CD4-positive, alpha-beta T cell treated with Interleukin-6 for 4 hours (primary cell): ENCODE measurements at places on chromosomes 7 and 10.

- no peak for DNase-seq
Measured at GRCh38 chr10:96255549-96256333, 15.6 kb downstream of the BLNK start.

- DNase-seq: no peak
Measured at GRCh38 chr7:85641331-85641730, 454.5 kb upstream of the SEMA3D start.

GRCh38 chr10:59346321-59346720 is 16.0 kb downstream of the FAM13C start:
- no peak for DNase-seq

- DNase-seq: no peak
Measured at GRCh38 chr7:111051832-111052231, 39.1 kb upstream of the LRRN3 start.

GRCh38 chr10:32269343-32270100 is 77.4 kb downstream of the EPC1 start:
- no peak for DNase-seq

DNA sequence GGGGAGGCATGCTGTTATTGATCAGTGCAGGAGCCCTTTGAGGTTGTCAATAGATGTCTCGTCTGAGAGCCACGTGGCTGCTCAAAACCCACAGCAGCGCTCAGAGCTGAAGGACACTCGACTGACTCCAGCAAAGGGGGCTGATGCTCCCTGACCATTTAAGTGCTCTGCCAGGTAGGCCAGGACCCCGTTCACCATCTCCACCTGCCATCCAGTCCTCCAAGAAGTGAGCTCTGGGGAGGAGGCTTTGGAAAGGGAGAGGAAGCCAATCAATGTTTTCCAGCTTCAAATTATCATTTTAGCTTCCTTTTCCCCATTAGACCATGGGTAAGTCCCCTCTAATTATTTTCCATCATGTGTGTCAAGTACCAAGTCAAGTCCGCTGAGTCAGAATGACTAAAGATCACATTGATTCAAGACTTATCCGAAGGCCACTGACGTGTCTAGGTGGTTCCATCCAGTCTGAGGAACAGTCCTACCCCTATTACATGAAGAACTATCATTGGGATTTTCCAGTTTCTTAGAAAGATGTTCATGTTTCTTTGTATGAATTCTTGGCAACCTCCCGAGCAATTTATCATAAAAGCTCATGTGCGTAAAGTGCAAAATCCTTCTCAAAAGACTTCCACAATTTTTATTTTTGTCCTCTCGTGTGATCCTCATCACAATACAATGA is 302.6 kb upstream of the LYZL1 start:
- DNase-seq: no peak

- no peak for DNase-seq
Measured at GRCh38 chr7:150351587-150352194, 10.3 kb upstream of the RARRES2 start.

DNA sequence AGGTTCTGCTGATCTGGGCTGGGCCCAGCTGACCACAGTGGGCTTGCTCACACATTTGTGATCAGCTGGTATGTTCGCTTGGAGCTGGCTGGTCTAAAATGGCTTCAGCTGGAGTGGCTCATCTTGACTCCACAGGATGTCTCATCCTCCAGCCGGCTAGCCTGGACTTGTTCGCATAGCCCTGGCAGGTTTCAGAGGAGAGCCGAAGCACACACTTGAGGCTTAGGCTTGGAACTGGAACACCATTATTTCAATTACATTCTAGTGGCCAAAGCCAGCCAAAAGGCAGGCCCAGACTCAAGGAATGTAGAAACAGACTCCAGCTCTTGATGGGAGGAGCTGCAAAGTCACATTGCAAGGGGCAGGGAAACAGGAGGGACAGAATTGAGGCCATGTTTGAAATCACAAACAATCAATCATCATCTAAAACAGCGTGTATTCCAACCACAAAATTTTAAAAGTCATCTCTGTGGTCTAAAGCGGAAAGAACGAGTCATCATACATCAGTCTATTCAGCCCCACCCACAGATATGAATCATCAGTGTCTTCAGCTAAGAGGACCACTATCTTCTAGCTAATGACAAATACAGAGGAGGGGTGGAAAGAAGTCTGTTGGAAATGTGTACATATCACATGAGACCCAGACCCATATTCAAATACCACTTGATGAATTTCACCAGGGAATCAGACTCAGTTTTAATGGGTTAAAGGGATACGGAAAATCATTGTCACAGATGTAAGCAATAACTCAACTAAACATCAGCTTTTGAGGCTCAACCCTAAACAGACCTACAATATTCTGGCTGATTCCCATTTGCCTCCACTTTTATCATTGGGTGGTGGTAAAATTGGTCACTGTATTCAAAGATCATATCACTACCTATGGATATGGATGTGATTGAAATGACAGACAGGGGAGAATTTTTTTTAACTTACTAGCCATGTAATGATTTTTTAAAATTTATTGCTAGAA is 139.0 kb upstream of the MKLN1 start:
- peak; percentile 60 for DNase-seq

DNA sequence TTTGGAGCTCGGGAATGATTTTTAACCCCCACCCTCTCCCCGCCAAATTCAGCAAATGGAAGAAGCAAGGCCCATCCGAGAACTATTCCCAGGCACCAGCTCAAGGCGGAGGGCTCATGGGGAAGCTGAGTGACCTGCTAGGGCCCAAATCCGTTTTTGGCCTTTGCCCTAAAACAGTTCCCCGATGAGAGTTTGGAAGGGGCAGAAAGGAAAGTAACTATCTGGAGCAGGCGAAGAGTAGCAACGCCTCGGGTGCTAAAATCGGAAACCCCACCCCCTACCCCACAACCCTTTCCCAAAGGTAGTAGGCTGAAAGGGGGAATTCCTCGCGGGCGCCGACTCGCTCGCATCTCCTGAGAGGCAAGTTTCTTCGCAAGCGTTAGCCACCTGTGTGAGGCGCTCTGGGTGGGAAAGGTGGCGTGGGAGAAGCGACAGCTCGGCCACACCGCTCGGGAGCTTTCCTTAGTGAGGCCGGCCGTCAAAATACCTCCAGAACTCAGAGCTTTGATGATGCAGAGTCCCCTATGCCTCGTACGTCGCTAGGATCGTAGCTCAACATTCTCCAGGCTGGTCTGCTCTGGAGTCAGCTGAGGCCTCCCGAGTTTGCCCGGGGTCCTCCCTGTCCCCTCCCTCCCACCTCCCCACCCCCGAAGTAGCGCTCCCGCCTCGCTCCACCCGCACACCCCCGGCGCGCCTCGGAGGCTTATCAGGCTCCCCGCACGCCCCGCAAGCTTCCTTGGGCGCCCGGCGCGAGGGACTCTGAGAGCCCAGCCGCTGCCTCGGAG is 642 bp upstream of the PRKG1 start:
- DNase-seq: no peak

GRCh38 chr7:157224627-157225026 is 85.9 kb downstream of the UBE3C start:
- no peak for DNase-seq

GRCh38 chr10:4006051-4006450 is 221.0 kb upstream of the KLF6 start:
- no peak for DNase-seq

GRCh38 chr10:78811174-78811573 is 257.6 kb upstream of the ZMIZ1 start:
- DNase-seq: no peak

DNA sequence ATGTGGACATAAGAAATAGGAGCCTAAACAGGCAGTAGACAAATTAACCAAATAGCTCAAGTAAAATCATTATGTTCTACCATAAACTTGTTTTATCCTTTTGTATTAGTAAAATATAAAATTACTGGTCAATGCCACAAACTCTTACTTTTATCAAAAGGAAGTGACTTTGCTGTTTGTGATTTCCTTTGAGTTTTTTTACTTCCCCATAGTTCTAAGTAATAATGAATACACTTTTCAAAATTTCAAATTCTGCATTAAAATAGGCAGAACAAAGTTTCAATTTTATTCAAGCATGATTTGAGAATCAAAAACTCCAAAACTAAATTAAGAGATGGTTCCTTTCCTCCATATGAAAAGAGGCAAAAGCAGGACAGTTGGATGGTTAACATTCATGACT is 139.7 kb upstream of the ABCB5 start:
- no peak for DNase-seq

GRCh38 chr10:85043207-85043606 is 714.8 kb downstream of the CCSER2 start:
- no peak for DNase-seq

- no peak for DNase-seq
Measured at GRCh38 chr10:59508296-59508695, 145.9 kb upstream of the FAM13C start.

- DNase-seq: no peak
Measured at GRCh38 chr7:156207306-156207705, 395.0 kb upstream of the SHH start.

- no peak for DNase-seq
Measured at GRCh38 chr10:5818894-5819293, 5.7 kb upstream of the GDI2 start.

DNA sequence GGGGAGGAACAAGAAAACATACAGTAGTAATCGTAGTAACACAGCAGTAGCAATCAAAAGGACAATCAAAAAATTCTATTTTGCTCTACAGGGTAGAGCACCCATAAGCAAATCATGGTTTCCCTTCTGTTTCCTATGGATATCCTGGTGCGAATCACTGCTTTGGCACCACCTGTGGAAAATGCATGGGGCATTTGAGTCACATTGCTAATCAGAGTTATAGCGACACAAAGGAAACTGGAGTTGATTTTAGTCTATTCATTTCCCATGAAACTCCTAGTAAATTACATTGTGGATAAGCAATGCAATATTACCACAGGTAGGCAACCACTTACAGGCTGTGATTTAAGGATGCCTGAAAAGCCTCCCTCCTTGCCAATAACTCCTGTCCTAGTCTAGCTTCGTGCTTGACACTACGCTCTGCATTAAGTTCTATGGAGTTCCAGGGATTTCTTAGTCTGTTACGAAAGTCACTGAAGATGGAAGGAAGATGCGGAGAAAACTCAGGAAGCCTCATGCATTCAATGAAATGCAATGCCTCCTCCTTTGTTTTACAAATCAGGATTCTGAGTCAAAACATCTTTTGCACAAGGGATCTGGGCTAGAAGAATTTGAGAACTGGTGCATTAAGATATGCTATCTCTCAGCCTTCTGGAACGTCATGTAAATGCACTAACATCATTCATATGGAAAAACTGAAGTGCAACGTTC is 188.4 kb downstream of the DGKI start:
- DNase-seq: no peak

DNA sequence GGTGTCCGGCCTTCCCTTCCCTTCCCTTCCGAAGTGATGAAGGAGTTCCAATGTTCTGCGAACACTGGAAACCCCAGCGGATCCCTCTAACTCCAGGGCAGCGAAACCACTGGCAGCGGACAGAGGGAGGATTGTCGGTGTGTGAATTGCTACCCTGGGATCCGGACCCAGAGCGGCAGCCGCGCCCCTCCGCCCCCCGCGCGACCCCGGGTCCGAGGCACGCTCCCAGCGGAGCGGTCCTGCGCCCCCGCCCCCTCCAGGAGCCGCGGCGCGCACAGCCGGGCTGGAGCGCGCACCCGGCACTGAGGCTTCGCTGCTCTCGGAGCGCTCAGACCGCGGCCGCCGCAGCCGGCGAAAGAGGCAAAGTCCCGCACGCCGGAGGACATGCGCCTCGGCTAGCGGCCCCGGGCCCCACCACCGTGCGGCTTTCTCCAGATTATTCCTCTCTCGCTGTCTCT is at the start of gene PTPRZ1:
Gene PTPRZ1 (plus strand): TSS at position 331 of the 458 bp plus-strand sequence. CDS start 339 bp downstream, outside the sequence.
- no peak for DNase-seq

DNA sequence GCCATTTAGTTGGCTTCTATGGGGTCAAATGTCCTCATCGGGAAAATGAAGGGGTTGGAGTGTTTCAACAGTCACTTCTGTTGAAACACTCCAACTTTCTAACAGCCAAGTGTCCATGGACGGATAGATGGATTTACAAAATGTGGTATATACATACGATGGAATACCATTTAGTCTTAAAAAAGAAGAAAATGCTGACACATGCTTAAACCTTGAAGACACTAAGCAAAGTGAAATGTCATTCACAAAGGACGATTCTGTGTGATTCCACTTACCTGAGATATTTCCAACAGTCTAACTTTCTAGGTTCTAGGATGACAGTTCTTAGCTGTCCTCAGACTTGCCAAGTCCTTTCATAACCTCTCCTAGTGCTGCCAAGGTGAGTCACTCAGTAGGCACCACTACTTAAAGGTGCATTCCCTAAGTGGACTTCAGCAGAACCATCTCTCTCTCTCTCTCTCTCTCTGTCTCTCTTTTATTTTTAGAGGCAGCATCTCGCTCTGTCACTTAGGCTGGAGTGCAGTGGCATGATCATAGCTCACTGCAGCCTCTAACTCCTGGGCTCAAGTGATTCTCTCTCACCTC is 69.0 kb downstream of the DENND2A start:
- DNase-seq: no peak

- no peak for DNase-seq
Measured at GRCh38 chr7:135879233-135879632, 97.9 kb downstream of the MTPN start.

DNA sequence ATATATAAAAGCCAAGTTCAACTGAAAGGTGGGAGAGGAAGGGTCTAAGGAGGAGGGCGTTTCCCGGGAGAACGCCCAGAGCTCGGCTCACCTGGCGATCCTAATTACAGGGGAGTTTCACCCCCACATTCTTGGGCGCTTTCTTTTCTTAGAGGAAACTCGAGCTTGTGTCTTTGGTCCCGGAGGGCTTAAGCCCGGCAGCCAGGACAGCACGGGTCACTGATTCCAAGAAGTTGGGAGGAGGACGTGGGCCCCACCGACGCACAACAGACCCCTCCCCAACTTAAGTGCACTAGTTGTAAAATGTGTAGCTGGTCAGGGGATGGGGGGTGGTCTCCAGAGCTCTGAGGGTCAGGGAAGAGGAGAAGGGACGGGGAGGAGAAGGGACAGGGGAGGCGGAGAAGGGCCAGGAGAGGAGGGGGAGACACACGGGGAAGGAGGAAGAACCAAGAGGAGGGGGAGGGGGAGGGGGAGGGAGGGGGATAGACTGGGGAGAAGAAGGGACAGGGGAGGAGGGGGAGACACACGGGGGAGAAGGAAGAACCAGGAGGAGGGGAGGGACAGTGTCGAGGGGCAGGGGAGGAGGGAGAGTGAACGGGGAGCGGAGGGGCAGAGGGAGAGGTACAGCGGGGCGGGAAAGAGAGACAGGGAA is 874 bp downstream of the BAIAP2L1 start:
- no peak for DNase-seq

- no peak for DNase-seq
Measured at GRCh38 chr10:99170116-99170675, 65.5 kb downstream of the HPSE2 start.

DNA sequence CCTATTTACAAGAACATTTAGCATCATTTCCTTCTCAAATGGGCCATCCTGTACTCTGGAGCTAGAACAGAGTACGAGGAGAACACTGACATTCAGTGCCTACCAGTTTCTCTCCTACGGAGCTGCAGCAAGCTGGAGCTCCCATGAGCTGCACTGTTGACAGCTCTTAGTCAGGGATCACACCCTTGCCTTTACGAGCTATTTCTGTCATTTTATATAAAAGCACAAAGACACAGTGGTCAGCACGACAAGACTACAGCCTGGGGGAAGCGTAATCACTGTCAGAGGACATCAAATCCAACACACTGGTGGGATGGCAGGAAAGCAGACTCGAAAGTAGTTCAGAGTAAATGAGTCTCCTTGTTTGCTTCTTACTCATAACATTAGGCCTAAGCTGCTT is 2.7 kb downstream of the CDCA7L start:
- no peak for DNase-seq

GRCh38 chr7:133675510-133676218 is 422.8 kb downstream of the EXOC4 start:
- DNase-seq: no peak
